Activated gamma-delta T cell treated with anti-CD3 and anti-CD28 coated beads, Interleukin-2, amount 50 U/mL, for 16 hours (primary cell): ENCODE measurements at places on chromosomes 3 and 15.

GRCh38 chr15:63729115-63729884 lies 104.4 kb downstream of the HERC1 start:
- no peak for DNase-seq

DNA sequence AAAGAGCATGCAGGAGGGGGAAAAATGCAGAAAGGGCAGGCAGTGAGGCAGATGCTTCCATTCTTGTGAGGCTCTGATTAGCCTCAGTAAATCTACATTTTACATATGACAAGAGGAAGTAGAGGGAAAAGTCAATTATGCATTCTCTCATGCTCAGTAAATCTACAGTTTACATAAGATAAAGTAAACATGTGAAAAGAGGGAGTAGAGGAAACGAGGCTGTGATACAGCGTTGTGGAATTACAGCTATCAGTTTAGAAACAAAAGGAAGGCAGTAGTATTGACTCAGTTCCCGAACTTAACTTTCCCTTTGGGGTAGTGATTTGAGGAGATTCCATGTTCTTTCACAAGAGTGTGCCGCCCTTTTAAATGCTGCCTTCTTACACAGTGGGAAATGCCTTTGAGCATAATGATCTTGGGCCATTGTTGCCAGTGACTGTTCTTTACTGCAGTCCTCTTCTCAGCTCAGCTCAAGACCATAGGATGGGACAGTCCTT lies 39.3 kb downstream of the OSTN start:
- no peak for DNase-seq

GRCh38 chr3:47008234-47008796 lies 28.8 kb downstream of the NBEAL2 start:
- no peak for DNase-seq

- no peak for DNase-seq
Measured at GRCh38 chr3:159859424-159859823, 129.2 kb upstream of the IL12A start.

GRCh38 chr3:12706504-12707253 lies 42.8 kb upstream of the RAF1 start:
- peak; percentile 25 for DNase-seq

- DNase-seq = no peak
Measured at GRCh38 chr3:136249593-136249992, 547 bp upstream of the PCCB start.

GRCh38 chr15:88011533-88011932 lies 245.0 kb downstream of the NTRK3 start:
- no peak for DNase-seq

DNA sequence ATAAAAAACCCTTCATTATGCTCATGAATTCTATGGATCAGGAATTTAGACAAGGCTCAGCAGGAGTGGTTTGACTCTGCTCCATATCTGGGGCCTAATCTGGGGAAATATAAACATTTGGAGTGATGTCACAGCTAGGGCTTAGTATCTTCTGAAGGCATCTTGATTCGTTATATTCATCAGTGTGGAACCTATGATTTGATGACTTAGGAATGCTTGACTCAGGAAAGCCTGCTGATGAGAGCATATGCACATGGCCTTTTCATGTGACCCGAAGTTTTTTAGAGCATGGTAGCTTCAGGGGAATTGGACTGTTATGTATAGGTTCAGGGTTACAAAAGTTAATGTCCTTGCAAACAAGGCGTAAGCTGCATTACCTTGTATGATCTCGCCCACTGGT lies 184.9 kb upstream of the LRRC3B start:
- DNase-seq = no peak

- peak; percentile 45 for DNase-seq
Measured at GRCh38 chr3:50503504-50504342, at the start of gene CACNA2D2. Gene CACNA2D2 (minus strand): TSS chr3:50503634. CDS start chr3:50503423, 211 bp downstream.

GRCh38 chr3:142574665-142575064 lies 3.9 kb downstream of the ATR start:
- no peak for DNase-seq

DNA sequence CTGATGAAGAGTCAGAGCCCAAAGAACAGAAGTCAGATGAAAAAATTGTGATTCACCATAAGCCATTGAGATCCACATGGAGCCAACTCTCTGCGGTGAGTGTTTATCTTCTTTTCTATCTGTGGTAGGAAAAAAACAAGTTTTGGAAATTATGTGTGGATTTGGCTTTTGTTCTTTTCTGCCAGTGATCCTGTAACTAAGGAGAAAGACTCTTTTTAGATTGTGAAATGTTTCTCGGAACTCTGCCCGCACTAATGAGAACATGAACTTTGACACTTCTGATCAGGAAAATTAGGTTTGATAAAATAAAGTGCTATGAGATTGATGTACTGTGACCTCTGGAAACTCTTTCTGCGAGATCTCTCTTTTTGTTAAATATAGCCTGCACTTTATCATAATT lies 8.4 kb downstream of the ARHGEF26 start:
- DNase-seq = no peak

GRCh38 chr3:45885979-45886705 lies at the start of gene CCR9:
Gene CCR9 (plus strand): TSS chr3:45886543. CDS start chr3:45894934, 8,391 bp downstream.
- DNase-seq = no peak

DNA sequence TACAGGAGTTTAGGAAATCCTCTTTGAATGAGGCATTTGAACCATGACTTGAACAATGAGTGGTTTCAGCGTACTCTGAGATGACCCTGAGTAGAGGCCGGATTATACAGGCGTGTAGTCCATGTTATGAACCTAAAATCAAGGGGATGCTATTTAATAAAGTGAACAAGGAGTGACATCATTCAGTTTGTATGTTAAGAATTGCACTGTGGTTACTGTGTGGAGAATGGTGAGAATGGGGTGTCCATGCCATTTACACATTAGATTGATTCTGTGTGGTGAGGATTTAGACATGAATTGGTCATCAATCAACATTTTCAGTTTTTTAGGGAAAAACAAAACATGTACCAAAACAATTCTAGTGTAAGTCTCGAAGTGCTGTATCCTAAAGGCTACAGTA lies 65.8 kb downstream of the TPRG1 start:
- no peak for DNase-seq

DNA sequence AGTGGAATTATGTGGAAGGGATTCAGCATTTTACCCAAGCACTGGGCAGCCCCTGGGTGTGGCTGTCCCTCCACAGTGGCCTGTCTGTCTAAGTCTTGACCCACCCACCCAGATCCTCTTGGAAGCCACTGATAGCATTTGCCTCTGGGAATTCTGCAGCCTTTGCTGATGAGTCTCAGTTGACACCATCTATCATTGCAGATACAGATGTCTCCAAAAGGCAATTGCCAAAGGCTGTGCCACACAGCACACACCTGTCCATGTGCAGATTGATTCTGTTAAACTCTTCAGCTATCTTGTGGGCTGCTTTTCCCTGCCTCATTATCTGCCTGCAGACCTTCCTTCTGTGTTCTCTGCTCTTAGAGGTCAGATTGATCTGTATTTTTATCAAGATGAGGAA lies 18.1 kb downstream of the CX3CR1 start:
- DNase-seq = no peak

DNA sequence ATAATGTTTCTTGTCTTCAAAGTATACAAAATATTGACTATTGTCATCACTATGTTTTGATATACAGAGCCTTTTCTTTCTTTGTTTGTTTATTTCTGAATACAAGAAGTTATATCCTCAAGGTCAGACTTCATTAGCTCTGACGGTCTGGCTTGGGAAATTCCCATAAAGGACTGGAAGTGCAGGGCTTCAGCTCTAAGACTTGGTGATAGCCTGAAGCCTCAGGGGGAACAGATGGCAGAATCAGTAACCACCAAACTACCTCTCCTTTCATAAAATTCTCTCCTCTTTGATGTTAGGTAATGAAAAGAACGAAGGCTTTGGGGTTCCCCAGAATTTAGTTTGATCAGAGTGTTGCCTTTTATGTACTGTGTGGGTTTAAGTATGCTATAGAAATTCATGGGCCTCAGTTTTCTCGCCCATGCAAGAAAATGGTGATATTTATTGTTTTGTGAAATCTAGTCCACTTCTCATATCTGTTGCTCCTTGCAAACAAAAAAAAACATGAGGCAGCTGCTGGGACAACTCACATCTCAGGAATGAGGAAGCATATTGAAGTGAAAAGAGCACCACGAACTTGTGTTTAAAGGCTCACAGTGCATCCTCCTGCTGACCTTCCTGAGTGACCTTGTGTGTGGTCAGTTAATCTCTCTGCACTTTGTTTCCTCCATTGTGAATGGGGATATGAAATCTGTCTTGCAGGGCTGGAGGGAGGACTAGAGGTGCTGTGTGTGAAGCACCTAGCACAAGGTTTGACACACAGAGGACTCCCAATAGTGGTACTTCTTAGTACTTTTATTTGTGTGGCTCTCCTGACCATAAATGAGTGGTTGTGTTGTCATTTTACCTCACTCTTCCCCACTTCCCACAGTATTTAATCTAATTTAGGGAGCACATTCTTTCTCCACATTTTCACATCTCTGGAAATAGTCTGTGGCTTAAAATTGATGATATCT lies 569.8 kb upstream of the IL12A start:
- no peak for DNase-seq

DNA sequence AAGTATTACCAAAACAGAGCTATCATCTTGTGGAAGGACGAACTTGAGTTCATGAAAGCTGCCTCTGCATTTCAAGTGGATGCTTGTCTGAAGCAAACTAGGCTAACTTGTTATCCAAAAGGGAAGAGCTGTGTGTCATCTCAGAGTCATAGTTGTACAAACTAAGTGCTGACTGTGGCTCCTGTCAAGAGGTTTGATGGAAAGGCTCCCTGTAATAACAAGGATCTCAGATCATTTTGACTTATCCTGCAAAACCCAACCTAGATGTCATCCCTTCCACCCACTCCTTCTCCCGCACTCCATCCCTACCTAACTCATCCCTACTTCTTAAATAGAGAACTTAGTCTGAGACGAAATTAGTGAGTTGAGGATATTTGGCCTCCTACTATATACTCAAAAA lies 110.8 kb downstream of the NR2E3 start:
- no peak for DNase-seq

DNA sequence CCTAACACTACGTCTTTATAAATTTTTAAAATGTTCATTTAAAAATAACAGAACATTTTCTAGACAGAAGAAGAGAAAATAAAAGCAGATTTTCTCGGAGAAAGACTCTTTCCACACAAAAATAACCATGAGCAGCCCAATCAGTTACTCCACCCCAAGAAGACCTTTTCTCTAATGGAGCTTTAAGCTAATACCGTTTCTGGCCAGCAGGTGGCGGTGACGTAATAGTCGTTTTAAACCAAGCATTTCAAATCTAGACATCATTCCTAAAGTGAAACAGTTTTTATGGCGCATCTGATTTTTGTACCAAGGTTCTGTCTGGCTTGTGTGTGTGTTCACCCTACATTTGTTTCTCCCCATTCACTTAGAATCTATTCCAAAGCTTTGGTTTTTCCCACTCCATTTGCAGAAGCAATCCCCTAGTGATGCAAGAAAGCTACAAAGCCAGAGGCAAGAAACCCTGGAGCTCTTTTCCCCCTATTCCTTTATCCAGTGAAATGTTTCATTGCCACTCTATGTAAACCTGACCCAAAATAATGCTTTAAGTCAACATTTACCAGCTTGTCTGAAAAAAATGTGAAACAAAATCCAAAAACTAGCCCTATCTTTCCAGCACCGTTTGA lies 336.7 kb upstream of the IGF1R start:
- DNase-seq = peak; percentile 48

DNA sequence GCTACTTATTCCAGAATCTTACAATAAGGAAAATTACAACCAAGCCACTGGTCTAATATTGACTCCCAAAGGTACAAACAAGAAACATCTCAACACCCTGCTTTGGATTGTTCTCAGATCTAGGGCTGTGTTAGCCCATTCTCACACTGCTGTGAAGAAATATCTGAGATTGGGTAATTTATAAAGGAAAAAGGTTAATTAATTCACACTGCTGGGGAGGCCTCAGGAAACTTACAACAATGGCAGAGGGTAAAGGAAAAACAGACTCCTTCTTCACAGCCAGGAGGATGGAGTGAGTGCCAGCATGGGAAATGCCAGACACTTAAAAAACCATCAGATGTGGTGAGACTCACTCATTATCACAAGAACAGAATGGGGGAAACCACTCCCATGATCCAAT lies 208.3 kb downstream of the ULK4 start:
- DNase-seq = no peak

DNA sequence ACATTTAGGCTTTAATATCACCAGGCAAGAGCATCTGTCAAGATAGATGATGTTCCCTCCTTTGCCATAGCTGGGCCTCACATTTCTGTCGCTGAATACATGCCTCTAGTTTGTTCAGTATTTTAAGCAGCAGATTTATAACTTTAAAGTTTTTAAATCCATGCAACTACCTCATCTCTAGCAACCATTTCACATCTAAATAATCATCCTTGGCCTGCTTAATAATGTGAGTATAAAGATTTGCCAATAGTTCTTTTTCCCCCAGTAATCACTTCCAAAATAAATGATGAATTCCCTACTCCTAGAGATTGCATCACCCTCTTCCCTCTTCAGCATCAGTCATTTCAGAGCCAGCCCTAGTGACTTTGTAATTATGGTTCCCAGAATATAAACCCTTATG lies 36.2 kb upstream of the FILIP1L start:
- DNase-seq = no peak

GRCh38 chr3:20669675-20670074 lies 483.7 kb upstream of the SGO1 start:
- no peak for DNase-seq

DNA sequence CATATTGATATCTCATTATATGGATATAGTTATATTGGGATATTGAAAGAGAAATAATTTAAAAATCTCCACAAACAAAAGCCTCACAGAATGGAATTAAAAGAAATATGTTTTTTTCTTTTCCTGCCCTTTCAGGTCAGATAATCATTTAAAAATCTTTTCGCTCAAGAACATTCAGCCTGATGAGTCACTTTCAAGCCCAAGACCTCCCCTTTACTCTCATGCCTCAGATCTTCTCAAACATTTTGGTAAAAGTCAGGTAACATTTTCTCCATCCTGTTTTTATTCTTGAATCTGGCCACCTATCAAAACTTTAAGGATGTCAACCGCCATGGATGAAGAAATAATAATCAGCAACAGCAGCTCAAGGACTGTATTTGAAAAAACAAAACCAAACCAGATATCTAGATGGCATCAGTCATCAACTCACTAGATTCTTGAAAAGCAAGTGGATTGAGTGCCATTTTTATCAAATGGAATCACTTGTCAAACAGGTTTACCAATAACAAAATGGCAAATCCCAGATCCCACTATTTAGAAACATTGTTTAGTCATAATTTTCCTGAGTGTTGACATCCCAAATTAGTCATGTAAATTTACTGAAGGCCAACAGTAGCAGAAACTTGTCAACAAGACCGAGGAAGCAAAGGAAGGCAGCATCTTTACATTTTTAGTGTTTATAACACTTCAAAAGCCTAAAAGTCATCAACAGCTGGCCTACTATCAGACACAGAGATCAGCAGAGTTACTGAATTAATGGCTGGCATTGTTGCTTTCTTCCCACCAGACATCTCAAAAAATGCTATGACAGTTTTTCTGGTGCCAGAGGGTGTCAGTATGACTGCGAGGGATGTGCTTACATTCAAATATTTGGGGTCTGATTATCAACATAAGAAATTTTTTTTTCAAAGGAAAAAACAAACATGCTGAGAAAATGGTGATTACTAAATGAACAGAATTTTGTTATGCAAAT lies 444.7 kb downstream of the MAGI1 start:
- DNase-seq = no peak

- DNase-seq = no peak
Measured at GRCh38 chr3:135992072-135992471, 26.5 kb downstream of the PPP2R3A start.

- DNase-seq = no peak
Measured at GRCh38 chr3:130576375-130577266, 59.6 kb downstream of the COL6A6 start.

- DNase-seq = no peak
Measured at GRCh38 chr3:23711916-23712494, 93.8 kb upstream of the UBE2E1 start.
